D721Med (cell line): ENCODE measurements at places on chromosomes 2 and 18.

DNA sequence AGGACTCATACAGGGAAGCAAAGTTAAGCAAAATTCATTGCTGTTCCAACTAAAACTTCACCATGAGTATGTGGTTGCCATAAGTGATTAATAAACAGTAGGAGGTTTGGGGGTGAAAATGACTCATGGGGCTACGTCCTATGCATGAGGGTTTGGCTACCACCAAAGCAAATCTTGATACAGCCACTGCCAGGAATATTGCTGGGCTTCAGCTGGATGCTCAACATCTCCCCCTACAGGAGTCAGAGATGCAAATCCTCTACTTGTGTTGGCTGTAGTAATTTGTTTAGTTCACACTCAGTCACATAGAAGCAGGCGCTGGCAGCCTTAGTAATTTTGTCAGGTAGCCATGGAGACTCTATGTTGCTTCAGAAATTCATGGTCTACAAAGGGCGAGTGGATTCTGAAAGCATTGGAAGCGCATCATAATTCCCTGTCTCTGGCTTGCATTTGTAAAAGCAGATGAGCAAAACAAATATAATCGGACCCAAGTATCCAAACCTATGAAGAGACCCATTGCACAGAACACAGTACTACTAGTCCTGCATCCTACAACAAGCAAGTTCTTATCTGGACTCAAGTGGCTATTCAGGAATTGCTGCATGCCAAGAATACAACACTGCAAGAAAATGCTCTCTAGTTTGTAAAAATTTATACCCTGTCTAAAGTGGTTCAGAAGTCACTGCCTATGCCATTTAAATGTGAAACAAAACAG lies 76.0 kb downstream of the CD28 start:
- no peak for DNase-seq

- DNase-seq, result no peak
These were observed 124.8 kb downstream of the ZNF516 start for GRCh38 chr18:76370201-76370600.

GRCh38 chr18:26448714-26449159 lies 99.6 kb downstream of the KCTD1 start:
- no peak for DNase-seq

DNA sequence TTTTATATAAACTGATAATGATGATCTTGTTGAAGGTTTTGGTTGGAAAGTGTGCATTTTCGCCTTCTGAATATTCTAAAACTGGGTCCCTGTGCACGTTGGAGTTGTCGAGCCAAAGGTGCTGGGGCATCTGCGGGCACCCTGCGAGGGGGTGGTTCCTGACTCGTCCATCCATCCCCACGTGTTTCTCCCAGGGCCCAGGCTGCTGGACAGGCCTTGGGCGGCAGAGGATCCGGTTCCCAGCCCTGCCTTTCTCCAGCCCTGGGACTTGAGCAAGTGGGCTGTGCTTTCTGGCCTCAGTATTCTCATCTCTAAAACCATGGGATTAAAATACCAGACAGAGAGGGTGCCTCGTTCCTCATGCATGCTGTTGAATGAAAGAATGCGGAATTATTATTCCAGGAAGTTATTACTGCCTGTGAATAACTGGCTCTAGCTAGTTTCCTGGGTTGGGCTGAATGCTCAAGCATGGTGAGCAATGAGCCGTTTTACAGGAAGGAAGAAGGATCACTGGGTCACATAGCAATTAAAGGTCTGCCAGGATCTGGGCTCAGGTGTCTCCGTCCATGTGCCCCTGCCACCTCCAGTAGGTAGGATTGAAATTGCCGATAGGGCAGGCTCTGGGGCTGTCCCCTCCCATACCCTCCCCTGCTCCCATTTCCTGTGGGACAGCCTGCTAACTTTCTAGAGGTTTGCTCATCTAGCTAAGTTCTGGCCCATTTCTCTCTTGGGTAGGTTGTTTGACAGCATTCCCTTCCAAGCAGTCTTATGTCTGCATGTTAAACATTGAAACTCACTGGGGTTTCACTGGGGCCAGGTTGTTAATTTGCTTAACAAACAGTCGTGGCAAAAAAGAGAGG lies 77.2 kb upstream of the HS6ST1 start:
- no peak for DNase-seq

GRCh38 chr2:234812851-234813250 lies 139.0 kb upstream of the SH3BP4 start:
- no peak for DNase-seq

DNA sequence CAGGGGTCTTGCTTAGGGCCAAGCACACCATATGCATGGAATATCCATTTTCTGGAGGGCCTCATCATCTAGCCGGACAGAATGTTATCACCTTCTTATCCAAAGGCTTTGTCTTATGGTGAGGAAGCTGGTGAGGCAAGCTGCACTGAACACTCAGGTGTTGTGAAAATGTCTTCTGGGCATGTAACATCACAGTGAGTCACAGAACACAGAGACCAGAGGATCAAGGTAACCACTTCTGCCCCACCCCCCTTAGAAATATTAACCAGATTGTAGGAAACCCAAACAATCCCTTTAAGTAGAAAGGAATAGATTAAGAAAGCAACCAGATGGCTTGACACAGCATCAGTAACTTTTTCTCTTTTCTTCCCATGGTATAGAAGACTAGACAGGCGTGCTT lies 51.1 kb downstream of the MYO5B start:
- DNase-seq, result no peak

- no peak for DNase-seq
These were observed 106.2 kb downstream of the ZRANB3 start for GRCh38 chr2:135424849-135425248.
